ENCODE measurements at places on chromosomes 7 and 10.

DNA sequence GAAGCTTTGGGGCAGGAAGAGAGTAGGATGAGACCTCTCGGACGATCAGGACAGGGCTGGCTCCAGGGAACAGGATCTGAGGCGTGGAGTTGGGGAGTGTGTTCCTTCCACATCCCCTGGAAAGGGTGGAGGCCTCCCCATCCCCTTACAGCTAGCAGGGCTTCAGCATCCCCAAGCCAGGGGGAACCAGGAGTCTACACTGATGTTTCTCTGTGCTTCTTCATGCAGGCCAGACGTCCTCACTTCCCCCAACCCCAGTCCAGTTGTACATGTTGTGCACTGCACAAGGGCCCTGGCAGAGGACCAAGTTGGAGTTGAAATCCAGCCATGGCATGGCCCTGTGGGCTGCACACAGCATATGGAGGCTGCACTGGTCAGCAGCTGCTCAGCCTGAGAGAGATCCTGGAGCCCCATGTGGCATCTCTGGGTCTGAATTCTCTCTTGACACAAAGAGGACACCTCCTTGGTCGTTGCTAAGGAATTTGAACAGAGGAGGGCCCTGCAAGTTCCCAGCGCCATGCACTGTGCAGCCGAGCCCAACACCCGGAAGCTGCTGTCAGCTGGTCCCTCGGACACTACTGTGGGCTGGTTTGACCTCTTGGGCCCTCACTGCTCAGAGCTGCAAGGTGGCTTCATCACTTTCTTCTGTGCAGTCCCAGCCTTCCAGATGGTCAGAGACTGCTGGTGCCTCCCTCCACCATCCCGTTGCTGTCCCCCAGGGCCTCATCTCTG lies 181.1 kb downstream of the DNAJB6 start:
- no peak for DNase-seq

GRCh38 chr7:30396389-30396788 lies 82.2 kb downstream of the NOD1 start:
- DNase-seq: no peak

GRCh38 chr10:71761105-71761511 lies 12.2 kb downstream of the VSIR start:
- no peak for DNase-seq

DNA sequence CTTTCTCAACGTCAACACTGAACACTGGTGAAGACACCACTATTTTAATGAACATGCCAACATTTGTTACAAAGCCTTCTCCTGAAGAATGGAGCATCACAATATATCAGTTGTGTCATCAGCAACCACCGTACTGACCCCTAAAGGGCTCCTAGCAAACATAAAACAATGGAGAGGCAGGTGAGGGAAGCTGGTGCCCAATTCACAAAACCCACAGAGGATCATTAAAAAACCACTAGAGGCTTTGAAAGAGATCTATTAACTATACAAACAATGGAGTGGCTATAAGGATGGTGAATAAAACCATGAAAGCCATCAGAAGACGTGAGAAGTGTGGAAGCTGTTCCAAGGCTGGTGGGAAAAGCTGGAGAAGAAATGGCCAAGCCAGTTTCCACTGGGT lies 150.8 kb downstream of the FAM107B start:
- DNase-seq: no peak

- no peak for DNase-seq
Observed at GRCh38 chr10:78361031-78361430, 327.4 kb downstream of the RPS24 start.
